ENCODE measurements at places on chromosomes 12 and 14.
A peak's percentile ranks its signal among the peaks of the same experiment; 100 is the strongest.

- no peak for DNase-seq
These were observed 103.6 kb downstream of the NTF3 start for GRCh38 chr12:5535541-5535940.

GRCh38 chr12:18932211-18932610 lies 194.3 kb downstream of the CAPZA3 start:
- DNase-seq: no peak

GRCh38 chr14:79375356-79375755 lies 835.9 kb downstream of the DIO2 start:
- DNase-seq: no peak

DNA sequence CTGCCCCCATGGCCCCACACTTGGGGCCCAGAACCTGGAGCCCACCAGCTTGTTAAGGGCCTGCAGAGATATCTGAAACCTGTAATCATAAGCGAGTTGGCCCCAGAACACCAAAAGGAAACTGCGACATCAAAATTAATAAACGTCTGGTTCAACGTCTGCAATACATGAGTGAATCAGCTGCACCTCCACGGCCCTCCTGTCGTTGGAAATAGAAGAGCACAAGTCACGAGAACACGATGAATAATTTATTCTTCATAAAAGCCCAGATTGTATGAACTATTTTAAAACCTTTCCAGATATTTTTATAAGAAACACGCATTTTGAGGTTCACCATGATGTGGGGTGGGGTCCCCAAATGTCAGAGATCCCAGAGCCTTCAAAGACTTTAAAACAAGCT lies 9.7 kb upstream of the CMKLR1 start:
- DNase-seq: no peak

- no peak for DNase-seq
These were observed 29.8 kb upstream of the C14orf180 start for GRCh38 chr14:104549536-104550339.

DNA sequence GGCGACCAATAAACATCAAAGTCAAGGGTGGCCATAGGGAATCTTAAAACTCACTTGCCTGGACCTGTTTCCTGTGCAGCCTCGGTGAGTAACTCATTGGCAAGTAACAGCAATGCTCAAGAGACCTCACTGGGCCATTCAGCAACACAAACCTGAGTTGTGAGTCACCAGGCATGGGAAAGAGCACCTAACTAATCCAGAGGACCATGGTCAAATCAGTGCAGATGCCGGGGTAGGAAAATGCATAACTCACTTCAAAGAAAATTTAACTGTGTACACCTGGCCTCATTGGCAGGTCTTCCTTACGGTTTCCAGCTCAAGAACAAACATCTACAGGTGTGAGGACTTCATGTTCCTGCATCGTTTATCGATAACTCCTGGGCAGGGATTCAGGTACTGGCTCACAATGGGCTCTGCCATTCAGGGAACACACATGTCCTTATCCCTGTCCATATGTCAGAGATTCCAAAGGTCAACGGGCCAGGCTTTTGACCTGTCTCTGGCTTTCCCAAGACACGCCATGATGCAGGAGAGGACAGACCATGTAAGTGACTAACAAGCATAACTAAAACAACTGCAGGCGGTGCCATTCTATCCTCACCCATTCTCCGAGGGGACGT lies 211.8 kb downstream of the ANO2 start:
- no peak for DNase-seq

- peak; percentile 94 for DNase-seq
These were observed at the start of gene PITPNM2 for GRCh38 chr12:123150744-123151456. TSS of gene PITPNM2 (minus strand) at chr12:123151090. CDS start at chr12:123034590, 116,500 bp downstream.

DNA sequence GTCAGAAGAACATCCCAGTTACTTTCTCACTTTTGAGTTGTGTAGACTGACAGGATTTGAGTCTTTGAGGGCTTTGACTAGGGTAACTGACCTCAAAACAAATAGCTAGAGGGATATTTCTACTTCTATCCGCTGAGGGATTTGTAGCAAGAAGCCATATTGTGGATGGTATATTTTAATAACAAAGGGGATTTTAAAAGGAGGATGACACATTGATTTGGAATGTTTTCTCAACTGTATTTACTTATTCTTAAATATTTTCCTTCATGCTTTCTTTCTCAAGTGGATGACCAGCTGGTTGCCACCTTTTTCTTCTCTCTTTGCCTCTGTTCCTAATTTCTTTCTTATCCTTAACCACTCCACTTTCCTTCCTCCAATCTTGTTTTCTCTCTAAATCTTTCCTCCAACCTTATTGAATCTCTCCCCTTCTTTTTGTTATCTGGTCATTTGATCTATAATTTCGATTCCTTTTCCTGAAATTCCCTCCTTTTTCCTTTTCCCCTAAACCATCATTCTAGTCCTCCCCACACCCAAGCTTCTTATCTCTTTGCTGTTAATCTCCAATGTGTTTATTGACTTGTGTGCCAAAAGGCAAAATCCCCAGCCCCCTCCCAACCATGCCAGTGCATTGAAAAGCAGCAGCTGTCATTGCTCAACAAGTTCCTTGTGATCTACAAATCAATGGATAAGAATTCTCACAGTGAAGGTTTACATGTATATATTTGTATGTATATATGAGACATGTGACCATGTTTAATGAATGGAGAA lies 411.6 kb downstream of the RAD51B start:
- DNase-seq: no peak

DNA sequence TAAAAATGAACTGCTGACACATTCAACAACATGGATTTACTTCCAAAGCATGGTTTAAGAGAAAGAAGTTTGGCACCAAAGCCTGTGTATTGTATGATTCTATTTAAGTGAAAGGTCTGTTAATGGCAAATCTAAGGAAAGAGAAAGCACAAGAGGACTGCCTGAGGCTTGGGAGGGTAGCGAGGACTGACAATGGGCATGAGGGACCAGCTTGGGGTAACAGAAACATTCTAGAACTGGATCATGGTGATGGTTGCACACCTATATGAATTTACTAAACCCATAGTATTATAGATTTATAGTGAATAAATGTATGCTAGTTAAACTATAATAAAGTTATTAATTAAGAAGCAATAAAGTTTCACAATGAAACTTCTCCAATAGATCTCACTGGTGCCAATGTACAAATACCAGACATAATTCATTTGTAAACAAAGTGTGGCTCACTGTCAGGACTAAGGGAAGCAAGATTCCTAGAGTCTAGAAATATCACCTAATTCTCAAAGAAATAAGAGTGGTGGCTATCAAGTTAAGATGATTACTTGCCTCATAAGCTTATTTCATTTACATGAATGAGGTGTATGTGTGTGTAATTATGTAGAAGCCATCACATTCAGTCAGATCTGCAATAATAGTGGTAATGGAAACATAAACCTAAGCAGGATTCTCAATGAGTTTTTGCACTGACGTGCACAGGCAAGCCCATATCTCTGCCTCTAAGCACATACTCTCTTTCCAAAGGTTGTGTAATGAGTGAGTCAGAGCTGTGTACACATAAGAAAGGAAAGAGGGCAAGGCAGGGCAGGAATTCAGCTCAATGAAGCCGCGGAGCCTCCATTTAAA lies 353.4 kb downstream of the KCNH5 start:
- DNase-seq: peak; percentile 39

GRCh38 chr12:88725592-88726143 lies 145.4 kb upstream of the KITLG start:
- DNase-seq: no peak

DNA sequence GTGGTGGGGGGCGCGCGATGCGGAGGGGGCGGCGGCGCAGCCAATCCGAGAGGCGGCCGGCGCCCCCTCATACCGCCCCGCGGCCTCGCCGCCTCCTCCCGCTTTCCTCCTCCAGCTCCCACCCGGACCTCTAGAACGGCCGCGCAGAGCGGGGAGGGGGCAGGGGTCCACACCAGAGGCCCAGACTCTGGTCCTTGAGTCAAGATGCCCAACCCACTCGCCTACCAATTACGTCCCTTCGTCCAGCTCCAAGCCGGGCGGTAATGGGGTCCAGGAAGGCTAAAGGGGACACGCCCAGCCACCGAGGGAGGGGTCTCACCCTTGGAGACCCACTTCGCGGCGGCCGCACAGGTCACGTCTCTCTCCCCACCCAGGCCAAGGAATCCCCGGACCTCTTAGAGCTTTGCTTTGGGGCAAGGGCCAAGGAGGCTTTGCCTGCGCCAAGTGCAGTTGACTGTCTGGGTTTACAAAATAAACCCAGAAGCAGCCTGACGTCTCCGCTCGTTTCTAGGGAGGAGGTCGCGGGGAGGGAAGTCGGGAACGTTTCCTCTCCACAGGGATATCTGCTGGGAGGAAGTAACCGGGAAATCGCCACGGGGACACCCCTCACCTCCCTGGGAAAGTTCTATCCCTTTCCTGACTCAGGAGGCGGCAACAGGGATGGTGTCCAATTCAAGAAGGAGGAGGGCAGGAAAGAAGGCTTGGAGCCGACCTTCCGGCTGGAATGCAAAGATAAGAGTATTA lies 394 bp upstream of the AMIGO2 start:
- DNase-seq: peak; percentile 57

DNA sequence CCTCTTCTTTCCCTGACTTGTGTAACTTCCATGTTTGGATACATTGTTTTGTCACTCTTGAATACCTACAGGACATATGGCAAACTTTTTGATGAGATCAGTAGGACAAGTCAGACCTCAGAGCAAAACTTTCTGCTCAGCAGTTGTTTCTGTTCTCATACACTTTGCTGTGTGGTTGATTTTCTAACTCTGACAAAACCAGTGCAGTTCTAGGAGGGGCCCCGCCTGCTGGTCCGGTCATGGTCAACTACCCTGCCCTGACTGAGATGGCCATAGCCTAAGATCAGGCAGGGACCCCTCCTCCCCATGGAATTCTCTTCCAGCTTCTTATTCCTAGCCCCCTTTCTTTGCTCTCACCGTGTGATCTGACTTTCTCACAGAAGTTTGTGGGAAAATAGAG lies 92.8 kb downstream of the OTOGL start:
- DNase-seq: no peak

DNA sequence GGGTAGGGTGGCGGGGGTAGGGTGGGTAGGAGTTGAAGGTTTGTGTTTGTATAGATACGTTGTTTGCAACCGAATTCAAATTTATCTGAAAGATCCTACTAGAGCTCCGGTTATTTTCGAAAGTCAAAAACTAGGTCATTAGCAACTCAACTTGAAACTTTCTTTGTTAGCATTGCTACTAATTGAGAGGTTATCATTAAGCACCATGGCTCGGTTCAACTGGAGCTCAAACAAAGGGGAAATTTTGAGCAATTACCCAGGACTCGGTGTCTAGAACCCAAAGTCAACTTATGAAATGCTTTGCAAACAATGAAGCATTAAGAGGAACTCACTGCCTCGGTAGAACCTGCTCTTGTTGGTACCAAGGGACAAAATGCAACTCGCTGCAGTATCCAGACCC lies 207.7 kb downstream of the BCAT1 start:
- DNase-seq: no peak

DNA sequence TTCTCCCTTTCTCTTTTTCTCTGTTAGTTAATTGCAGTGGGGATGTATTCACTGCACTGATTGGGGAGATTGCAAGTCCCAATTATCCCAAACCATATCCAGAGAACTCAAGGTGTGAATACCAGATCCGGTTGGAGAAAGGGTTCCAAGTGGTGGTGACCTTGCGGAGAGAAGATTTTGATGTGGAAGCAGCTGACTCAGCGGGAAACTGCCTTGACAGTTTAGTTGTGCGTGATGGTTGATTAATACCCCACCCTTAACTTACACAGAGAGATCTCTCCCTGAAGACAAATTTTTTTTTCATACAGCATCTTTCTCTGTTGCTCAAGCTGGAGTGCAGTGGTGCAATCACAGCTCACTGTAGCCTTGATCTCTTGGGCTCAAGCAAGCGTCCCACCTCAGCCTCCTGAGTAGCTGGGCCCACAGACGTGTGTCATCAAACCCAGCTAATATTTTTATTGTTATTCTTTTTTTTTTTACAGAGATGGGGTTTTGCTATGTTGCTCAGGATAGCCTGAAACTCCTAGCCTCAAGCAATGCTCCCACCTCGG lies 4.6 kb downstream of the C1S start:
- no peak for DNase-seq

DNA sequence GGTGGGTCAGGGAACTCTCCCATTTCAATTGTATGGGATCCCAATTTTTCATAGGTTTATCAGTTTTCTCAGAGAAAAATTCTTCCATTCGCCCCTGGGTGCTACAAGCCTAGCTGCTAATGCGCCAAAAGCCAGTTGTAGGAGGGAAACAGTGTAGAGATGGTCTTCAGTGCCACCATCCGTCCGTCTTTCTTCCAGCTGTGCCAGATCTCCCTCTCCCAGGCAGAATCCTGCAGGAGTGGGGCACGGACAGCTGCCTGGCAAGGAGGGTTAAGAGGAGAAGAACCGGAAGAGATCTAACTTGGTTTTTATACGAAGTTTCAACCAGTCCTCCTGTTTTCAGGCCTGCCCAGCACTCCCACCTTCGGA lies 38.9 kb upstream of the FUT8 start:
- DNase-seq: peak; percentile 63

- DNase-seq: no peak
These were observed 27.5 kb upstream of the MMP17 start for GRCh38 chr12:131800594-131801135.

GRCh38 chr12:69106482-69107118 lies 132.8 kb upstream of the CPSF6 start:
- no peak for DNase-seq

DNA sequence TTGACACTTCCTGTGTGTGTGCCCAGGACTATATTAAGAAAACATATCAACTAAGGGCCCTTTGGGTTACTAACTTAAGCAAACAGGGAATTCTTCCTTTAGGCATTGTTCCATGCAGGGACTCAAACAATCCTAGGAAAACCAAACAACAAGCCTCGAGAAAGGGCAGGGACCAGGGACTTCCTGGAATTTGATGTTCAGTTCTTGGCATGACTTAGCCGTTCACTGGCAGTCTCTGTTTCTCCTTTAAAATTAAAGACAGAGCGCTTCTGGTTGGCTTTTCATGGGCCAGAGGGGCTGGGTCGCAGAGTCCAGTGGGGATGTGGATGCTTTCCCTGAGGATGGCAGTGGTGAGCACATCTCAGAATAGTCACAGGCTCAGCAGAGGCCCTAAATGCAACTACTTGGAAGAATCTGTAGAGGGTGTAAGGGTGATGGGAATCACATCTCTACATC lies 35.2 kb downstream of the RNFT2 start:
- peak; percentile 45 for DNase-seq

GRCh38 chr12:45231515-45232145 lies 15.7 kb downstream of the ANO6 start:
- peak; percentile 18 for DNase-seq

GRCh38 chr12:122856999-122857671 lies 21.9 kb downstream of the HIP1R start:
- no peak for DNase-seq

- DNase-seq: no peak
These were observed 36.1 kb downstream of the LRFN5 start for GRCh38 chr14:41642789-41643188.

All from AG20443 (cell line).